ENCODE measurements at places on chromosomes 1 and 21.

DNA sequence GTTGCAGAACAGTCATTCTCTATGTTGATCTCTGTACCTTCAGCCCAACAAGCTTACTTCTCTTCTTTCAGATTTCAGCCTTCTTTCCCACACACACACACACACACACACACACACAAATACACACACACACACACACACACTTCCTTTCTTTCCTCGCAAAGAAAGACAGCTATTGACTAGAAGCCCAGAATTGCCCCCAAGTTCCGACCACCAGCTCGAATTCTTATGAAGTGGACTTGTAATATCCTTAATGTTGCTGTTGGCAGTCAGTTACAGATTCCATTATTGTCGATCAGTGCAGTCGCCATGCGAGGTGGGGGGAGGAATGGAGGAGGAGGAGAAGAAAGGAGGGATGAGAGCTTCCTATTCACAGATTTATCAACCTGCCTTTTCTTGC, 125.5 kb downstream of the CLEC20A start:
- no peak for DNase-seq

- DNase-seq = no peak
These were observed 4.6 kb downstream of the ZNF281 start for GRCh38 chr1:200405264-200405663.

GRCh38 chr1:26696119-26696653, 371 bp downstream of the ARID1A start:
- DNase-seq = peak; percentile 34

- peak; percentile 85 for DNase-seq
These were observed at the start of gene PNRC2 for GRCh38 chr1:23959461-23960290. TSS of gene PNRC2 (plus strand) at chr1:23959828. CDS start at chr1:23961458, 1,630 bp downstream.

- no peak for DNase-seq
These were observed 755.2 kb upstream of the ADAMTS5 start for GRCh38 chr21:27722095-27722494.

GRCh38 chr1:226599636-226600238, 51.2 kb downstream of the STUM start:
- DNase-seq = no peak

DNA sequence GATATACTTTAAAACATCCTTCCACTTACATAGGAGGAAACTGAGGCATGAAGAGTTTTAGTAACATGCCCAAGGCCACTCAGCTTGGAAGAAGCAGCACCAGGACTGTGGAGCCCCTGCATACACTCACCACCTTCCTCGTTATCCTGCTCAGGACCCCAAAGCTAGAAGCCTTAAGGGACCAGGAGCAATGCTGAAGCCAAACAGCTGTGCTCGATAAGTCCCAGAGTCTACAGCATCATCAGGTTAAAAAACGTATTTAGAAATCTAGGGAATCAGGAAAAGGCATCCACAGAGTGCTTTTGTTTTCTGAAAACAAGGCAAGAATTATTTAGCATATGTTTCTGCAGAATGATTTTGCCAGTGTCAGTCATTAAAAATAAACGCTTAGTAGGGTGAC, 301.7 kb upstream of the ESRRG start:
- DNase-seq = no peak

GRCh38 chr21:36966821-36967768, 626 bp upstream of the HLCS start:
- DNase-seq = no peak

GRCh38 chr1:230879778-230880177, 11.5 kb upstream of the C1orf198 start:
- DNase-seq = no peak

DNA sequence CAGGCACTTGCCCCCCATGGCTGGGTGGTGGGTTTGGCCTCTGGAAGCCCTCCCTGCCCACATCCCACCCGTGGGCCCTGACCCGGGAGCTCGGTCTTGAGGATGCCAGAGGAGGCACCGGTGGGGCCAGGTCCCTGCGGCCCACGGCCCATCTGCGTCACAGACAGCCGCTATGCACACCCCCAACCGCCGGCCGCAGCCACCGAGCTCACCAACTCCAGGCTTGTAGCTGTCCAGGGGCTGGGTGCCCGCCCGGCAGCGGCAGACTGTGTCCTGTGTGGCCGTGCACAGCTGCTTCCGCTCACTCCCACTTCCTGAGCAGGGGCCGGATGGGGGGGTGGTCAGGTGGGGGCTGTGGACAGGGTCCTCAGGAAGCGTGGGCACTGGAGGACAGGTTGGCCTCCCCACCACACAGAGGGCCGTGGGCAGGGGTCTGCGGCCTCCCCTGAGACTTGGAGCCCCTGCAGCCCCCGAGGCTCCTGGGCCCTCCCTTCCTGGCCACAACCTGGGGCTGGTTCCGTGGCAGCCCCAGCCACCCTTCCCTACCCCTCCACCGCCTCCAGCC, 1.1 kb downstream of the TNFRSF4 start:
- no peak for DNase-seq

DNA sequence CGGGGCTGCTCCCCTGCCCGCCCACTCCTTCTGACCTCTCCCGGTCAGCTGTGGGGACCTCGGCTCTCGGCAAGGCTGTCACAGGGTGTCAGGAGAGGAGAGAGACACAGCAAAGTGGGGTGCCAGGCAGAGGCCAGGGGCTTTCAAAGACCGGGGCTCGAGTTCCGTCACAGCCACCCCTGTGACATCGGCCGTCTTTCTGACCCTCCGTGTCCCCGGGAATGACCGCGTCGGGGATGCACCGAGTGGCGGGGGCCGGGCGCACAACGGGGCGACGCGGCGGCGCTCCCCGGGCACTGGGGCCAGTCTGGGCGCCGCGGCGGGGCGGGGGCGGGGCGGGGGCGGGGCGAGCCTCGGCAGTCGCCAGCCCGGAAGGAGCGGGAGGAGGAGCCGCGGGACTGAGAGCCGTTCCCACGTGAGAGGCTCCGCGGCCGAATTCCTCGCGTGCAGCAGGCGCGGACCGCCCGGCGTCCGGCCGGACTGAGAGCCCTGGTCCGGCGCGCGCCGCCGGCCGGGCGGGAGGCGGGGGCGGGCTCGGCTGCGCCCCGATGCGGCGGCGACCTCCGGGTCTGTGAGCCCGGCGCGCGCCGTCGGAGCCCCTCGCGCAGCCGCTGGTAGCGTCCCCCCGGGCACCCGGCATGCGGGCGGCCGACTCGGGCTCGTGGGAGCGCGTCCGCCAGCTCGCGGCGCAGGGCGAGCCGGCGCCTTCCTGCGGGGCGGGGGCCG, 229.7 kb upstream of the TMEM51 start:
- no peak for DNase-seq

DNA sequence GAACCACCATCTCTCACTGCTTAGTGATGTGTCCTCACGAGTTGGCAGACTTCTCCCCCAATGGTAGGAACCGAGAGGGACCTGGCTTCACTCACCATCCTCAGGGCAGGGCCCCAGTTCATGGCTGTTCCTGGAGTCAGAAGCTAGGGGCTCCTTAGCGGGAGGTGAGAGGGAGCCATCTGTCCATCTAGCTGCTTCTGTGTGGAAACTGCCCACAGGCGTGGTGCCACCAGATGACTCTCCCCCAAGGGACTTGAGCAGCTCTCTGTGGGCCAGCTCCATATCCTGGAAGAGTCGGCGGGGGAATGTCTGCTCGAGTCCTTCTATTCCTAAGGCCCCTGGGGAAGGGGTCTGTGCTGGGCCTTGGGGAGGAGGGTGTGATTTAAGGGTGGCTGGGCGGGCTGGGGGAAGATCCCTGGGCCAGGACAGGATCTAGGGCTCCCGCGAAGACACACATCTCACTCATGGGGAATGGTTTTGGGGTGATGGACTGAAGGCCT, 16.3 kb downstream of the LRRC71 start:
- DNase-seq = no peak

GRCh38 chr1:151391079-151391563, 8.3 kb upstream of the PSMB4 start:
- no peak for DNase-seq

GRCh38 chr1:55997536-55997935, 581.8 kb downstream of the PLPP3 start:
- DNase-seq = no peak

- no peak for DNase-seq
These were observed 50.8 kb downstream of the RHBG start for GRCh38 chr1:156419854-156420204.

- peak; percentile 11 for DNase-seq
These were observed 722 bp downstream of the LZIC start for GRCh38 chr1:9942399-9942938.

GRCh38 chr1:178382372-178382771, 114.4 kb downstream of the CLEC20A start:
- no peak for DNase-seq

DNA sequence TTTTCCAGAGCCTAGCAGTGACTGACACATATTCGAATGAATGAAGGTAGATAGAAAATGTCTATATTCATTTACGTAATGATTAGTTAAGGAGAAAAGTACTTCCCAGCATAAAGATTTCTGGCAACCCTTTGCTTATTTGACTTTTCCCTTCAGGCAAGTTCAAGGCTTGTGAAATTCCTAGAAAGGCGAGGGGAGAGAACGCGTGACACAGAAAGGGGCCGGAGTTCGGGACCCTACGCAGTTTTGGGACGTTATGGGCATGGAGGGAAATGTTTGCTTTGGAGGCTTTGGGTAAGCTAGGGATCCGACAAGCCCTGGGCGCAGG, 472 bp upstream of the USP25 start:
- no peak for DNase-seq

DNA sequence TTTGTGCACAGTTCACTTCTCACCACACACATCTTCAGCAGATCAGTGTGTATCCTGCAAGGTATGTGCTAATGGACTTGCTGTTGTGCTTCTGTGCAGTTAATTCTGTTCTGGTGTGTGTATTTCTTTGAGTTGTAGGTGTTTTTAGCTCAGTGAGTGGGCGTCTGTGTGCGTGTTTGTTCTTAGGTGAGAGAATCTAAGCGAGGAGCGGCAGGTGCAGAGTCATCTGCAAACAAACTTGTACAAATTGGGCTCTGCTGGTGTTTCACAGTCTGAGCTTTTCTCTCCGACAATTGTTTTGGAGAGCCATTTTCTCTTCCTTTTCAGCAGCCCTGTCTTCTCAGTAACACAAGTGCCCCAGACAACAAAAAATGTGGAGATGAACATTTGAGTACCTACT, 43.6 kb downstream of the ACP6 start:
- peak; percentile 17 for DNase-seq

GRCh38 chr1:55197099-55197498, 18.1 kb downstream of the USP24 start:
- no peak for DNase-seq

DNA sequence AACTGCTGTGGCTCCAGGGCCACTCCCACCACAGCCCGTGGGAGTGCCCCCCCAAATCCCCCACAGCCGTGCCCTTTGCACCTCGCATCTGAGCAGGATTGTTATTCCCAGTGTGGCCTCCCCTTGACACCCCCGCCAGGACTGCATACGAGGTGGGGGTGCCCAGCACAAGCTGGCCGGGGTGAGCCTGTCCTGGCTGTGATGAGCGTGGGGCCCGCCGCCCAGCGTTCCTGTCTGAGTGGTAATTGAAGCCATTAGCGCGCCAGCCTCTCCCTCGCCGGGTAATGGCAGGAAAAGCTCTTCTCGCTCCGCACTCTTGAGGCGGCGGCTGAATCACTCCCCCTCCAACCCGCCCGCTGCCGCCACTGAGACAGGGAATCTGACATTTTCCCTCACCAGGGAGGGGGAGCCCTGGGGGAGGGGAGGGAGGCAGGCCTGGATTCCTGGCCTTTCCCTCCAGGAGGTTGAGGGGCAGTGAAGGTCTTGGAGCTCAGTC, 27.7 kb downstream of the PTPRF start:
- peak; percentile 76 for DNase-seq

DNA sequence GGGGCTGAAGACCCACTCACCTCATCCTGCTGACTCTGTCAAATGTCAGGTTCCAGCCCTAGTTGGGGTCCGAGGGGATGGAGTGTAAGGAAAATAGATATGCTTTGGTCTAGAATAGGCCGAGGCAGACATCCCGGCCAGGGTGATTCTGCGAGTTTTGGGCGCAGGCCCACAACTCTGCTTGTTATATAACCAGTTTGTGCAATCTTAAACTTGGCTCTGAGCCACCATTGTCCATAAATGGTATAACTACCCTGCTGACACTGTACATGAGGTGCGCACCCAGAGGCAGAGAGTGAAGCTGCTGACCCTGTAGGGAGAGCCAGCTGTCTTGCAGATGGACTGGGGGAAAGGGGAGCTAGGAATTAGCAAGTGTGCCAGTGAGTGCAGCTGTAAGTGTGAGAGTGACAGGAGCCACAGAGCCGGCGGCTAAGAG, 1388.8 kb downstream of the AMY1C start:
- DNase-seq = peak; percentile 62

DNA sequence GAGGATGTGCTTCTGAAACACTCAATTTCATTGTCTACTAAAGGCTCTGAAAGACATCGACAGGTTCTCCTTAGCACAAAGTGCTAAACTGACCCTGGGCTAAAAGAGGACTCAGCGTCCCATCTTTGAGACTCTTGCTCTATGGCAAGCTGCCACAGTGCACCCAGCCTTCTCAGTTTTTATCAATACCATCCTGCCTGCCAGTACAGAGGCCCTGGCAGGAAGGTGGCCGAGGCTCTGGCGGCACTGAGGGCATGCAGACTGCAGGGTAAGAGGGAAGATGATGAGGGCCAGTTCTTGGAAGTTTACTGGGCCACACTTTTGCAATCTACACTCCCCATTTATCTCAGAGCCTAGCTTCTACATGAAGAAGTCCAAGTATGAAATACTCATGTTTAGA, 5.3 kb downstream of the OLFML2B start:
- DNase-seq = no peak

GRCh38 chr1:208324005-208324404, 79.8 kb upstream of the PLXNA2 start:
- no peak for DNase-seq

GRCh38 chr1:84301004-84301784, at the start of gene SAMD13:
TSS of gene SAMD13 (plus strand) at chr1:84301708. CDS start at chr1:84303235, 1,527 bp downstream.
- DNase-seq = peak; percentile 79

DNA sequence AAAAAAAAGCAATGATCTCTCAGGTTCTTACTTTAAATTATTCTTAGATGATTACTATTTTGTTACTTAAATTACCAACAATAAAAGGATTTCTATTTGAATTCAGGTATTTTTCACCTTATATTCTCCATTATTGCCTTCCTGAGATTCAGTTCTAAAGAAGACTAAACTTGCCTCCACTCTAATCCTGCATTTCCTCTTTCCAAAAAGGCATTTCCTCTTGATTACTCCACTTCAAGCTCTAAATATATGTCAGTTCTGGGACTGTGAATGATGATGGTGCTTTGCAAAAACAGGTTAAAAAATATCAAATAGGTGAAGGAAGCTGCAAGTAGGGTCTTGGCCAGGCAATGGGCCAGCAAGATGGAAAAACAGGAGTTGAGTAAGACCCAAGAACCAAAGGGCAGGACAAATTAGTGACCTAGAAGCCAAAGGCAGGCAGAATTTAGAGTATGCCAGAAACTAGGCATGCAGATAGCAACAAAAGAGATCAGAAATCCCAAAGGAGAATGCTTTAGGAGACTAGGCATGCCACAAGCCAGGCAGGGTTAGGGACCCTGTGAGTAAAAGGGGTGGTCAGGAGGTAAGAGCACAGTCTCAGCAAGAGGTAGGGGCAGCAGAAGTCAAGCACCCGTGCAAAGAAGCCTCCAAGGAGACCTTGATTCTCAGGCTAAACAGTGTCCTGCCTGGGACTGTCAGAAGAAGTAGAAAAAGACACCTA, 11.3 kb upstream of the DIPK1A start:
- no peak for DNase-seq

All from NCI-H2029 (cell line).